ENCODE measurements at places on chromosomes 2 and 18.

DNA sequence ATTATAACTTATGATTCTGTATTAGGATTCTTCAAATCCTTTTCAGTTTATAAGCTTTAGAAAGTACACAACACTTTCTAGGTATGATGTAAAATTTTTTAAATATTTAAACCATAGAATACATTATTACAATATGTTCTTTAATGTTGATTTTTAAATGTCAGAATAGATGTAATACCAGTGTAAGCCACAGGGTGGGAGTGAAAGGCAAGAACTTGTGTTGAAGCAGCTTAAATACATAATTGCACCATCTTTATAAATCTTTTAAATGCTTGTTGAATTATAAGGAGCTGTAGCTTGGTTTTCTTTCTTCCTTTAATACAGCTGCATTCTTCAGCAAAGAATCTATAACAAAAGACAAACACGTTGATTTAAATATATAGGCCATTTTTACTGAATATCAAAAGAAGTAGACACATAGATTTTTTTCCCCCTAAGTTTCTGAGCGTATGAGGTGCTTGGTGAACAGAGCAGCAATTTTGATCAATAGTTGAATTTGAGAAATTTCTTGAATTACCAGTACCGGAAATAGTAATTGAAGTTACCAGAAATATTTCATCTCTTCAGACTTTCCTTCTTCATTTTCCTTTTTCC, 63.0 kb downstream of the TANK start:
- DNase-seq = no peak

DNA sequence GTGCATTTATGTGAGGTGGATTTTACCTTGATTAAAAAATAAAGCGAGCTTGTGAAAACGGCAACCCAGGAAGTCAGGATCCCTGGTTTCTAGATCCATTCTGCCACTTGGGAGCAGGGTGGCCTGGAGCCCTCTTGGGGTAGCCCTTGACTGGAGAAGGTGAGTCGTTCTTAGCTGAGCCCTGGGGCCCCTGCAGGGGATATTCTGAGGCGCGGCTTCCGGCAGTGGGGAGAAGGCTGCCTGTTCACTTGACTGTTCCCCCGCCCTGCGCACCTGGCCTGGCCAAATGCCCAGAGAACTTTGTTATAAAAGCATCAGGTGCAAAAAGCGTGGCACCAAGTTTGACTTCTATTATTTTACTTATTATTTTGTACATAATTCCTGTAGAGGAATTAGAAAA, 221.9 kb downstream of the DYSF start:
- DNase-seq = no peak

DNA sequence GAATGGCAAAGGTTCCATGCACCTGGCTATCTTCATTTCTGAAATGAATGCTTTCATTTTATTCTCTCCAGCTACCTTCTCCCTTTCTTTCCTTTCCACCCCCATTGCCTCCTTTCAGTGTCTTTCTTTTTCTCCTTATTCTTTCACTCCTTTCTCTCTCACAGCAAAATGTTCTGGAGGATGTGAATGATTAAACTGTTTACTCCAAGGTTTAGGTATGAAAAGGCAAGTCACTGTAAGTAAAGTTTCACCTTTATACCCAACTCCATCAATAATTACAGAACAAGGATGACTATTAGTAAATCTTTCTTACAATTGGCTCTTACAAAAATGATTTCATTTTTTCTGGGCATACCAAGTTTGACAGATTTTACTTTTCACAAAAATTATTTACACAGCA, 4.3 kb downstream of the PAX8 start:
- no peak for DNase-seq

- no peak for DNase-seq
Measured at GRCh38 chr2:154699575-154699930, 1.1 kb downstream of the KCNJ3 start.

DNA sequence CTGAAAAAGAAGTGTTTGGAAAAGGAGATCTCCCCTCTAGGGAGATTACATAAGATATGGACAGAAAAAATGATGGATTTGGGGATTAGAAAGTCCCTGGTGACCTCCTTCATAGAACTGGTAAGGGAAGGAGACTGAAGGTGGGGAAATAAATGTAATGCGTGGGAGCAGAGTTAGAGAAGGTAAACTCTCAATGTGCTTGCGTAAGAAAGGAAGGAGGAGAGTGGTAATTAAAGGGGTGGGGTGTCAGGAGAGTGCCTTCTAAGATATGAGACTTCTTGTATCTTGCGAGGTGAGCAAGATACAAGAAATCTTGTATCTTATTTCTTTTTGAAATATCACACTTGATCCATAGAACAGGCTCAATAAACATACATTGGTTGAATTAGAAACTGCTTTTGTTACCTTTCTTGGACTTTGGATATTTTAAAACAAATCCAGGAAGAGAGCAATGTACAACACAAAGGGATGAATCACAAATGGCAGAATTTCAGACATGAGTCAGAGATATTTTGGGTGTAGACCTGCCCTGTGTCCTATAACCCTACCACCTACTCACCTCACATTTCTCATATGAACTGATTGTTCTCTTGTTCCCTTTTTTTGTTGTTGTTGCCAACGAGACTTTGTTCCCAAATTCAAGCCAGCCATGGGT, 342.4 kb downstream of the INSIG2 start:
- no peak for DNase-seq

- no peak for DNase-seq
Measured at GRCh38 chr2:205290299-205290698, 392.0 kb upstream of the NRP2 start.

DNA sequence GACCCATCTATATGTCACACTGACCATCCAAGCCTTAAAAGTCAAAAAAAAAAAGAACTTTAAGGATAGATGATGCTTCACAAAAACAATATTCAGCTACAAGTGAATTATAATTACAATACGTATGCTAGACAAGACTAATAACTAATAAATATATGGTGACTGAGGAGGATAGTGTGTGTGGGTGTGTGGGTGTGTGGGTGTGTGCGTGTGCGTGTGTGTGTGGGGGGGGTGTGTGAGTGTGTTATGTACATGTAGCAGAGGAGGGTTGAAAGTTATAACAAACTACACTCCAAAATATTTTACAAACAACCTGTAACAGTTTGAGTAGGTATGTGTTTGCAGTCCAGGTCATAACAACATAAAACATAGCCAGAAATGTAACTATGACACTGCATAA, 159.2 kb upstream of the RBBP8 start:
- no peak for DNase-seq

DNA sequence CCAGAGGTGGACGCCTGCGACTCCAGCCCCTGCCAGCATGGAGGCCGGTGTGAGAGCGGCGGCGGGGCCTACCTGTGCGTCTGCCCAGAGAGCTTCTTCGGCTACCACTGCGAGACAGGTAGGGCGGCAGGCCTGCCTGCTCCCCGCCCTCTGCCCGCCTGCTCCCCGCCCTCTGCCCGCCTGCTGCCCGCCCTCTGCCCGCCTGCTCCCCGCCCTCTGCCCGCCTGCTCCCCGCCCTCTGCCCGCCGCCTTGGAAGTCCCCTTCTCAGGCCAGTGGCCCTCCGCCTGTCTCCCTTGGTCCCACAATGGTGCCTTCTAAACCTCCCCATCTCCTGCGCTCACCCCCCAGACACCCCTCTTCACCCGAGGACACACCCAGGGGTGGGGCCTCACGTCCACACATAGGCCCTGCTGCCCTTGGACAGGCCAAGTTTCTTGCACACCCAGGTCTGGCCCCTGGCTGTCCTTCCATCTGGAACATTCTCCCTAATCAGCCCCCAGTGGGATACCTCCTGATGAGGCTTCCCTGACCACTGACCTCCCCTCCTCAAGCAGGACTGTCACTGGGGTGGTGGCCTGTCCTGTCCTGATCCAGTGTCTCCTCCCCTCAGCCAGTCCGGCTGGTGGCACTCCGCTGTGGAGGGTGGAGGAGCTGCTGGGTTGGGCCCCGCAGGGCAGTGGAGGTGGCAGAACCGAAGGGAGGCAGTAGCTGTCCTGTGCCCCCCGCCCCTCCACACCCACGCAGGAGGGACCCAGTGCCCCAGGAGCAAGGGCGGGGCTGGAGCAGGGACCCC, 37.9 kb downstream of the MTERF4 start:
- DNase-seq = no peak

DNA sequence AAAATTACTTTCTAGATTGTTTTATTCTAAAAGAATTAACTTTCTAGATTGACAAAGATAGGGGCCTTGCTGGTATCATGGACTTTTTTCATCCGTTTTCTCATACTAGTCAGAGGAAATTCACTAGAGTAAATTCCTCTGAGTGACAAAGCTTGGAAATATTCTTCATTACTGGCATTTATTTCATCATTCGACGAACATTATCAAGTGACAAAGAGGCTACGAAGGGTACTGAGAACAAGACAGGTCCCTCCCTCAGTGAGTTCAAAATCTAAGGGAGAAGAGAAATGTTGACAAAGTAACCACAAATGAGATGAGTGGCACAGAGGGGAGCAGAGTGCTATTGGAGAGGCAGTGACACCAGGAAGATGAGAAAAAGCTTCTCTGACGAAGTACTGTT, 4.3 kb downstream of the EPG5 start:
- no peak for DNase-seq

DNA sequence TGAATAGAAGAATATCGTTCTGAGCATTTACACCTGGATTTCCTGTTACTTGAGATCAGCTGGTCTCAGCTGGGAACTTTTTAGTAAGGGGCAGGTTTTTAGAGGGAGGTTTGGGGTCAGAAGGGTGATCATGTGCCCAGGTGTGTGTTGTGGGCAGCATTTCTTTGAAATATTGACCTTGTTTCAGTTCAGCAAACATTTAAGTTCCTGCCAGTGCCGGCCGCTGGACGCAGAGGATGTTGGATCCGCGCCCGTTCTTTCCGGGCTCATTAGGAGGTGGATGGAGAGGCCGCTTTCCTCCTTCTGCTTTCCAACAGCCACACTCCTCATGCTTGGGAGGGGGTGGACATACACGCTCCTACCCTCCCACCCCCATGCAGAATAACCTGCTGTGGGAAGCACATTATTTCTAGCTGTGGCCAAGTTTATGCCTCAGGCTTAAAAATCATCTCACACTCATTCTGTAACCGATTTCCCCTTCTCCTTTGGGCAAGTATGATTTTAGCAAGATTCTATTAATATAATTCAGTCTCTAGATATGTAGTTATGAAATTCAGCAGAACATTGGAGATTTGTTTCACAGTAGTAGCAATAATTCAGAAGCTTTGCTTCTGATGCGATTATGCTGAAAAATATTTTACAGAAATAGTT, 131.4 kb downstream of the ZNF236 start:
- DNase-seq = no peak

DNA sequence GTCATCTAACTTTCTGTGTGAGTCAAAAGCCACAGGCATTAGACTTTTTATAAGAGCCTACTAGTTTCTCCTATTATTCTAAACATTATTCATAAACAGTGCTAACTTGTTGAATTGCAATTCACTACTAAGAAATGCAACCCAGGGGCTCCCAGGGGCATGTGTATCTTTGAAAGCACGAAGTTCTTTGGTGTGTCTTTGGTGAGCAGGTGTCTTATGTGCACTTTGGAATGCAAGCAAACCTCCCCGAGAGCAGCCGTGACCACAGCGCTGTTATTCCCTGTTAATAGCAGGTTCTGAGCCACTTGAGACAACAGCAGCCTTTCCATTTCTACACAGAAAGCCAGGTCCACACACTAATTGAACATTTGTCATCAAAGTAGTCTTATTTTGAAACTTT, 123.5 kb downstream of the PRKRA start:
- DNase-seq = no peak

- no peak for DNase-seq
Measured at GRCh38 chr2:115584507-115584906, 1142.1 kb downstream of the DPP10 start.

DNA sequence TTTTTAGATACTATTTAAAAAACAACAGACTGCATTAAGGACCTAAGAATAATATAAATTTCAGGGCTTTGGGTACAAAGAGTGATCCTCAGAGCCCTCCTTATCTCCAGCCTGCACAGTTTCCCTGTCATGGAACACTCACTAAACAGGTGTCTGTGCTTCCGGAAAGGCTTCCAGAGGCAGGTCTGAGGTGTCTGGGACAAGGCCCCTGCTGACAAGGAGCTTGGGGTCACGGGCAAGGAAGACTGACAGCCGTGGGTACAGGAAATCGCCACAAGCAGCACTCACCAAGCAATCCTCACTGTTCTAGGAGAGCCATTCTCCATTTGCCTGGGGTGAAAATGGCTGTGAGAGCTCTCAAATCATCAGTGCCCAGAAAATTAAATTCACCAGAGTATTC, 220.3 kb upstream of the PXDN start:
- DNase-seq = no peak

GRCh38 chr2:111148225-111148873, 27.6 kb downstream of the BCL2L11 start:
- DNase-seq = no peak

- DNase-seq = no peak
Measured at GRCh38 chr2:152115952-152116351, 17.1 kb upstream of the CACNB4 start.

DNA sequence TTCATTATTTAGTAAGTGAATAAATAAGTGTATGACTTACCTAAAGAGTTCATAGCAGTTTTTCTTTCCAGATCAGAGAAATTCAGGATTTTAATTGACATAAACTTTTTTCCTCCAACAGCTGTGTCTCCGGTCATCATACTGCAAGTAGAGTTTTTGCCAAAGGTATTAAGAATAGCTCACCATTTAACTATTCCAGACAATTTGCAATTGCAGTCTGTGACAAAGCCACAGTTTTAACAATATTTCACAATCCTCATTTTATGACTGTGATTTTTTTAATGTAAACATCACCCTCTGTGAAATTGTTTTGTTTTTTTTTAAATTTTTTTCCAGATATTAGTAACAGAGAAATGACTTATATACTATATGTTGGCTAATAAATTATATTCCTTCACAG, 199.1 kb downstream of the TRIB2 start:
- no peak for DNase-seq

GRCh38 chr2:57296795-57297517, 749.6 kb upstream of the VRK2 start:
- DNase-seq = no peak

- peak; percentile 41 for DNase-seq
Measured at GRCh38 chr2:127025359-127026166, 81.4 kb downstream of the BIN1 start.

DNA sequence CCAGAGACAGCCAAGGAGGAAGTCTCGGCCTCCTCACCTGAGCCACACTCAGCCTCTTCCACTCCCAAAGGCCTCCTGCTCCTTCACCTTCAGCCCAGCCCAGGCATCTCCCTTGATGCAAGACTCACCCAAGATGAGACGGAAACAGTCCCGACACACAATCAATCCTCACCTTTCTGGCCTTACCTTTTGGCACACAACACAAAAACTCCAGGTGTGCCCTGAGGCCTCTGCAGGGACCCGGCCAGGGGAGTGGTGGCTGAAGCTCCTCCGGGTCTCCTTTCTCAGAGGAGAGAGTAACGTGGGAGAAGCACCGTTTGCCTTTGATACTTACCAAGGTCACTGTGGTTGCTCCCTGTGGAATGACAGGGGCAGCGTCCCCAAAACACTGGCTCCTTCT, 23.8 kb upstream of the EFHD1 start:
- DNase-seq = no peak

DNA sequence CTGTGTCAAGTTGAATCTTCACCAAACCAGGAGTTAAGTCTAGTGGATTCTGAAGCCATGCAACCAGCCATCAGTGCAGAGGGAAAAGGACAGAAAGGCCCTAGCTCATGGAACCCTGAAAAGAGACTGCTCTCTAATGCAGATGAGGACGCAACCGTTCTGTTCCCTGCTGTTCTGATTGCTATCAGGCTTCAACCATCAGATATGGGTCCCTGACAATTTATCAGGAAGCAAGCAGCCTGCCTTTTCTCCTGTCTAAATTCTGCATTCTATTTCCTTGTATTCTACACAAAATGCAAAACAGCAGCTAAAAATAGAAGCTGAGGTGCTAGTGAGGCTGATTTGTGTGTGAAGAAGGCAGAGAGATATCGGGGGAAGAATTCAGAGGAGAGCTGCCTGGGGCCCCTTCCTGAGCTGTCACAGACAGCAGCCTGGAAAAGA, 68.4 kb upstream of the RTN4 start:
- DNase-seq = no peak
